ENCODE measurements at places on chromosomes 6 and 20. TPM values are rescaled to one million over a fixed set of nuclear protein-coding genes. Genes with fewer than 3 reads are reported as not detected.

- DNase-seq, result no peak
These were observed 83.0 kb downstream of the SCAND1 start for GRCh38 chr20:35871259-35871771.

MRAP2 gene
- total RNA-seq, result 0.09 TPM

MRPL14 gene
- total RNA-seq, result 119 TPM

DNA sequence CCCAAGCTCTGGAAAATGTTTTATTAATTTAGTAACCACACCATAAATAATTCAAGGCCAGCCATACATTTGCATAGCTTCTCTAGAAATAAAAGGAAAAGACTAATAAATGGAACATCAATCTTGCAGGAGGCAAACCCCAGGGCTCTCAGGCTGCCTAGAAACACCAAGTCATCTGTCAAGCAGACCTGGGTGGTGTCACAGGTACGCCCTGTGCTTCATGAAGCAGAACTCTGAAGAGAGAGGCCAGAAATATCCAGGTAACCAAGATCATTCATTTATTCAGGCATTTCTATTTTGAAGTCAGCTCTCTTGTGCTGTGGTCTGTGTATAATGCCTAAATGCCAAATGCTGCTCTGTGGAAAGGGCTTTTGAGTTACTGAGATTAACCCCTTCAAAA, 45.3 kb upstream of the ARMH2 start:
- DNase-seq, result no peak

DNA sequence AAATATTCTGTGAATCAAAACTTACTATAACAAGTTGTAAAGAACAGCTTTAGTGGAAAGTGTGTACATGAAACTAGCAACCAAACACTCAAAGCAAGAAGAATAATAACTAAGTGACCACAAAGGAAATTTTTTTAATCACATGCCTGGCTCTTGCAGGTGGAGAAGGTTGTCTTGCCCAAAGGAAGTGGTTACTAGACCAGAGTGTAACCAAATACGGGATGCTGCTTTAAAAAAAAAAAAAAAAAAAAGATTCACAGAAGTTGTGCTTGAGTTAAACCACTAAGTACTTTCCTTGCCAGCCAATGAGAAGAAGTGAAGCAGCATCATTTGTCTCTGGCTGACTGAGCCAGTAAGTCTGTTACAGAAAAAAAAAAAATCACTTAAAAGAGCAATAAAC, 19.1 kb upstream of the HLA-DQB1 start:
- DNase-seq, result no peak

- DNase-seq, result no peak
These were observed 30.7 kb downstream of the PARD6B start for GRCh38 chr20:50762045-50762422.

FAM83C gene
- total RNA-seq, result not detected

DNA sequence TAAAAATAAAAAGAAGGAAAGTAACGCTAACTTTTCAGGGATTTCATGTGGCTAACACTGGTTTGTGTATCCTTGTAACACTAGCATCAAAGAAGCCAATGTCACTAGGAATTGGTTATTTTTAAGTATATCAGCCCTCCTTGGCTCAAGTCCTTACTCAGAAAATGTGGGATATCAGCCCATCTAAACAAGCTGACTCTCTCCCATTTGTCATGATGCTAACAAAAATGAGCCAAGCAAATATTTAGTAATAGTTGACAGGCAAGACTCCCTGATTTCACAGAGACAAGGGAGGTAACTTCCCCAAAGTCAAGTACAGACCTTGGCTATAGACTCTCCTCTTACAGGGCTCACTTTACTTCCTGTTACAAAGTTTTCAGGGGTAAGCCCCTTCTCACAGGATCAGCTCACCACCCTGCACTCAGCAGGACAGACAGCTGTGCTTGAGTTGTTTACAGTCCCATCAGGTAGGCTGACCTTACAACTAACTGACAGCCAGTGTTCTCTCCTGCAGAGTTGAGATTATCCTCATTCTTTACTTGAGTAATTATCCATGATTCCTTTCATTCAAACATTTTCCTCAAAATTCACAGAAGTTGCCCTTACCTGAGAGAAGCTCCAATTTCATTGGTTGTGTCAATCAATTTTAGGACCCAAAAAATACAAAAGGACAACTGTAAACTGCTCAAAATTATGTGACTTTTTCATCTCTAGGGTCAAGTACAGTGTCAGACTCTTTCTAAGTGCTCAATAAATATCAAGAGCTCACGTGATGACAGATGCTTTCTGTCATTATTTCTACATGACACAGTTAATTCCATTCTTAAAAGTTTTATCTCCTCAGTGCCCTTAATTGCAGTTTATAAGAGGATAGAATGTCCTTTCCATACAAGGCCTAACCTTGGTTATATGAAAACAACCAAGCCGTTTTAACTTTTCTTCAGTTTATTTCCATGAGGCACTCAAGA, 38.1 kb upstream of the BMP5 start:
- DNase-seq, result no peak

- DNase-seq, result no peak
These were observed 69.5 kb upstream of the AFDN start for GRCh38 chr6:167757249-167757648.

GRCh38 chr20:51413857-51414256, 128.7 kb downstream of the NFATC2 start:
- DNase-seq, result no peak

DNA sequence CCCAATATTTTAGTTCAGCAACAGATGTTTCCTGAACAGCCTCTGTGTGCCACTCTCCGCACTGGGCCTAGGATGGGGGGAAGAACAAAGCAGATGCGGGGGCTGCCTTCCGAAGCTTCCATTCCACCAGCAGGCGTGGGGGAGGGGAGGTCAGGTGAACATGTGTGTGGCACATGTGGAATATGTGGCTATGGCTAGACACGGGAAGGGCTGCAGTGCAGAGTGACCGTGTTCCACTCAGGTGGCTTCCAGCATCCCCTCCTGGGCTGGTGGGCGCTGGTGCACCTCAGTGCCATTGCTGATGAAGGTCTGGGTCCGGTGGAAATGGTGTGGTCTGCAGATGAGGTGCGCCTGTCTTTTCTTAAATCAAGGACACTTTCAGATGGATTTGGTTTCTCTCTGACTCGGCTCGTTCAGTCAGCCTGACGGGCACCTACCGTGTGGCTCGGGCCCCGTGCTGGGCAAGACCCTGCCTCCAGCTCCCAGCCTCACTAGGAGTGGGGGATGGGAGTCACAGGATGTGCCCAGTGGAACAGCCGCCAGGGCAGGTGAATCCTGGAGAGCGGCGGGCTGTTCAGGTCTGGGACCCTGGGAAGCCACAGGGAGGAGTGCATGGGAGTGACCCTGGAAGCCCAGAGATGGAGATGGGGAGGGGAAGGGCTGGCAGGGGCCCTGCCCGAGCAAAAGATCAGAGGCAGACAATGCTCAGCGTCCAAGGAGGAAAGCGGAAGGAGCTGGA, 111.0 kb downstream of the SYCP2 start:
- DNase-seq, result no peak

ETV7 gene
- total RNA-seq, result not detected

MDFI gene
- total RNA-seq, result 0.35 TPM

DNA sequence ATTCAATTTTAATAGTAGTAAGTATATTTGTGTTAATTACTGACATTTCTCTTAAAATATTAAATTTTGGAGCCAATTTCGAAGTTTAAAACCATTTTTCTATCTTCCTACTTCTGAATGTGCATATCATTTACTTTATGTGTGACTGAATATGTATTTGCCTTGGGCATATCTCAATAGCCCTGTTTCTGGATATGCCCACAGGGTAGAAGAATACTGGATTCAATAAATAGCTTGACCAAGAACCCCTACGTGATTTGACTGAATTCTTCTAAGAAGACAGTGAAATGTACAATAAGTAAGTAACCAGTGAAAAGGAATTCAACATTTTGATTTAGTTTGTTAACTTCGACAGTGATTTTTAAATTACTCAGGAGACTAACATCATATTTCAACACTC, 7.8 kb downstream of the HMGN3 start:
- no peak for DNase-seq

DNA sequence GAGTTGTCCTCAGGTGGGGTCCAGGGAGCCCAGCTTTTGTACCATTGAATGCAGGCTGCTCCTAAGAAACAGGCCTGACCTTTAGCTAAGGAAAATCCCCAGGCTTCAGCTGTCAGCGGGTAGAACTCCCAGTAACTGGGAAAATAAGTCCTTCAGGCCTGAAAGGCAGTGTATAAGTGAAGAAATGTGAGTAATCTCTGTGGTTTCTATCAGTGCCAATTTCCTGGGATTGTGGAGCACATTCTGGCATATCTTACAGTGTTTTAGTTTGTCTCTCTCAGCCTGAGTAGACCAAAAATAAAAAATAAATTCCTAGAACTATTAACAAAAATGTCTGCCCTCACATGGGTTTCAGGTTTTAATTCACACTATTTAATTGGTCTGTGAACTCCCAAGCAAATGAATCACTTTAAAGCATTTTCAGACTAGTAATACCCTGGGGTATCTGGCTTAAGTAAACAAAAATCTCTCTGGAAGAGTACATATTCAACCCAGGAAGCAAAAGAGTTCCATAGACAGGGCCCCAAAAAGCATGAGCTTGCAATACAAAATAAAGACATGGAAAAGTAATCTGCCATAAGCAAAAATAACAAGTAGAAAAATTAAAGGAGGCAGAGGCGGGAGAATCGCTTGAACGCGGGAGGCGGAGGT, 566.2 kb upstream of the NOX3 start:
- no peak for DNase-seq

SNX5 gene
- total RNA-seq, result 132 TPM

DNA sequence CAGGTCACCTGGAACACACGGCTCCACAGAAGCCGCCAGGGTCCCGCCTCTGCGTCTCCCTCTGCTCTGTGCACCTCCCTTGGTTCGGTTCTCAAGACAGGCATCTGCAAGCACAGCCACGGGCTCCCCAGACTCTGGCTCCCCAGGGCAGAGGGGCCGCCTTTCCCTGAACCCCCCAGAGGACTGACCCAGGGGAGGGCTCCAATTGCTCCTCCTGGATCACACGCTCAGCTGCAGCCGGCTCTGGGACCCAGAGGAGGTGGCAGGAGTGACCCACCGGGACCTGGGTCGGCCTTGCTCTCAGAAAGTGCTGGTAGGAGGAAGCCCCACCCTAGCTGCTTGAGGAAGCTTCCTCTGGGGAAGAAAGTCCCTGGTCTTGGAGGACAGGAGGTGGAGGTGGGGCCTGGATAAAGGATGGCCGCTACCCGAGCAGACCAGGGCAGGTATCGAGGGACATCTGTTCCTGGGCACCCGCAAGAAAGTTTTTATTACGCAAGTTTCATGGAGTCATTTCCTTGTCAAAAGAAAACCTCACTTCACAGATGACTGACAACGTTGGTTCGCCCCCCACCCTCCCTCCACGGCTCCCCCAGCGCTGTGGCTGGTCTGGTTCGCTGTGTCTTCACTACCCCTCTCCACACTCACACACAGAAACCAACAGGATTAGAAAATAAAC, 103.9 kb upstream of the AFDN start:
- no peak for DNase-seq

DNA sequence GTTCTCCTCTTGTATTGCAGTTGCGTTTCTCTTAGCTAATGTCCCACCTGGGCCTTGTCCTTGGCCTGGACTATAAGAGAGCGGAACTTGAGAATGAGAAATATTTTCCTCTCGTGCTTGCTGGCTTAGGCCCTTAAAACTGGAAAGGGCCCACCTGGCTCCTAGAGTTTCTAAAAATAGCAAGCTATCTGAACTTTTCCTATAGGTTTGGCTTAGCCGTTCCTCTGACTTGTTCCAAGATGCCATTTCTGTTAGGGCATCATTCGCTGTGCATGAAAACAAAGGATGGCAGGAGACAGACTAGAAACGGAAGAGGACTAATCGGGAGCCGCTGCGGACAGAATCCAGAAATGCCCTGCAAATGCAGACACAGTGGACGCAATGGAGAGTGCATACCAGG, 4.5 kb downstream of the RIPOR3 start:
- no peak for DNase-seq

GRCh38 chr6:89162047-89162371, 16.2 kb downstream of the PM20D2 start:
- no peak for DNase-seq

- no peak for DNase-seq
These were observed 42.5 kb downstream of the HLA-G start for GRCh38 chr6:29870104-29870503.

DNA sequence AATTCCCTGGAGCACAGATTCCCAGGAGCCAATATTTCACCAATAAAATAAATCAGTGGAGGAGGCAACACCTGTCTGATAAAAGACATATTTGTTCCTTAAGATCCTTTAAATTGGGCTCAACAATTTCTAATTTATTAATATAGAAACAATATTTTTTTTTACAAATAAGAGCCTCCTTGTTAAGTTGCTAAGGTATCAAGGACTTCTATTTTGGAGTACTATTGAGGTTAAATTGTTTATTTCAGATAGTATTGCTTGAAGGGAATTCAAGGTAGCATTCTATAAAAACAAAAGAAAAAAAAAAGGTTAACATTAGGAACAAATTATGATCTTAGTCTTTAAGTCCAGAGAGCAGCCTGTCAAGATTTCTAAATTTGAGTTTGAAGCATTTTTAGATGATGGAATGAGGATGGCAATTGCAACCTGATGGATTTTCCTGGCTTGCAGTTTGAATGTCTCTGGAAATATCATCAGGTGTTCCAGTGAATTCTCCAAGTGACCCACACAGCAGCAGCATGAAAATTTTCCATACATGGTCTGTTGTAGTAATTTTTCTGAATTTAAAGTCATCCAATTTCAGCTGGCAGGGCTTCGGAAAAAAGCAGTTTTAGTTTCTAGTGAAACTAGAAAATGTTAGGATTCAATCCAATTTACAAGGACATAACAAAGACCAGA, 19.3 kb upstream of the NCR2 start:
- no peak for DNase-seq

- no peak for DNase-seq
These were observed 118.6 kb upstream of the BCLAF1 start for GRCh38 chr6:136408204-136408603.

FOXA2 gene
- total RNA-seq, result 2.3 TPM

GRCh38 chr20:45318386-45318939, 10.4 kb upstream of the MATN4 start:
- DNase-seq, result no peak

DNA sequence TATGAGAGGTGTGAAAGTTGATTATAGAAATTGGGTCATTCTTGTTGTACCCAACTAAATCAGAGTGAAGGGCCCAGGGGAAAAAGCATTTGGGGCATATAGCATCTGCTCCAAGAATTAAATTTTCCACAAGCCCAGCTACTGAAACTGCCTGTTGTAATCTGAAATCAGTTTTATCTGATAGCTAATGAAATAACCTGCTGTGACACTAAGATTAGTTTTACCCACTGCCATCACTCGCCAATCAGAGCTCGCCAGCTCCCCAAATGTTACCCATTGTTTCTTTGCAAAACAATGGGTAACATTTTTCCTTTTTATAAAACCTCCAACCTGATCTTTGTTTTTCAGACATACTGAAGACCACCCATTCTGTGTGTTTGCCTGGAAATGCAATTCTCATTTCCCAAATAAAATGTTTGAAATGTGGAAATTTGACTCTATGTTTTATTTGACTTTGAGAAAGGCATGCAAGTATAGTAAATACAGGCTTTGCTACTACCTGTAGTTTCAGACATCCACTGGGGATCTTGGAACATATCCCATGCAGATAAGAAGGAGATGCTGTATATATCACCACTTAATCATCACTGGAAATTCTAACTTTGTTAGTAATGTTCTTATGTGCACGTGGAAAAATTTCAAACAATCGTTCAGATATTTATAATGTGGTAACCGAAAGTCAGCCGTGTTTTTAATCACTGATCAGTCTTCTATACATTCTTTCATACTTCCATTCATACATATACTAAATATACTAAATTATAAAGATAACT, 6.3 kb upstream of the AHI1 start:
- no peak for DNase-seq

GRCh38 chr6:37761554-37762271, 57.8 kb upstream of the ZFAND3 start:
- no peak for DNase-seq

Data from Caki2 (cell line).